KBM-7 (cell line): ENCODE measurements at places on chromosomes 2 and 18.

- DNase-seq = no peak
Observed at GRCh38 chr2:7020468-7020867, 103.3 kb downstream of the RNF144A start.

DNA sequence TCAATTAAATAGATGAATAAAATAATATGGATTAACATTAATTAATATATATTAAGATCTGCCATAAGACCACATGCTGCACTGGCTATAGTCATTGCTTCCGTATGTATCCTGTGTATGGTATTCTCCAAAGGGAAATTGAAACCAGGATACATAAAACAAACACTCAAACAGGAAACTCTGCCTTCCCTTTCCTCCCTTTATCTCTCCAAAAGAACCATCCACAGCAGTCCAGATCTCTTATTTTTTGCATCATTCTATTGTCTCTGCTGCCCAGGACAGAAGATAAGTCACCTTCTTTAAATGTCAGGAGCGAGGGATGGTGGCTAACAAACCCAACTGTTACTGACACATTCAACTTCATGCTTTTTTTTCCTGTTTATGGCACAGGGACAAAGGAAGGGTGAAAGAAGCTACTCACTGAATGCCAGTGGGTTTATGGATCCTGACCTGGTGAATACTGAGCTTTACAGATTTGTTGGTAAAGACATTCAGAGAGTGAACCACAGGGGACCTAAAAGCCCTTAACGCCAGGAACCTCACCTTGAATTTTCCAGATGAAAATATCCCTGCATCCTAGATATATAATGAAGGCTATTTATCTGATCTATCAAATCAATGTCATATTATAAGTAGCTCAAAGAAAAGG, 67.5 kb downstream of the CSRNP3 start:
- no peak for DNase-seq

GRCh38 chr18:10508591-10508990, 17.2 kb upstream of the NAPG start:
- no peak for DNase-seq

GRCh38 chr2:229090225-229090624, 180.9 kb downstream of the PID1 start:
- DNase-seq = no peak

DNA sequence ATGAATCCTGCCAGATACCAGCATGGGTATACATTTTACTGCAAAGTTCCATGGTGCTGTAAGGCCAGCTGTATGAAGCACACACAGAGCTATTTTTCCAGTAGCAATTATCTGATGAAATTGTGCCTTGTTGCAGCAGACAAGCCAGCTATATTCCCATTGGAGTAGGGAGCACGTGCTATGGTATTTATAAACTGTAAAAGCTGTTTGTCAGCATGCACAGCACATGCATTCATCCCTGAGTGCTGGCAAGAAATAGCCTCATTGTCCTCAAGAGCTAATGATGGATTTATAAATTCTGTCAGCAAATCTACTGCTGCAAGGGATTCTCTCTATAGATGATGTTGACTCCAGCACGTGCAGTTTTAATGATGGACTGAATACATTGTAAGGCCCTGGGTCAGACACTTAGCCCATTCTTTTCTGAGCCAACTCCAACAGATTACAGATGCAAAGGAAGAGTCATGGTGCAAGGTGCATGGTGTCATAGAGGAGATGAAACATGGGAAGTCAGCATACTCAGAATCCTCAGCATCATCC, 61.7 kb downstream of the KCNS3 start:
- no peak for DNase-seq

DNA sequence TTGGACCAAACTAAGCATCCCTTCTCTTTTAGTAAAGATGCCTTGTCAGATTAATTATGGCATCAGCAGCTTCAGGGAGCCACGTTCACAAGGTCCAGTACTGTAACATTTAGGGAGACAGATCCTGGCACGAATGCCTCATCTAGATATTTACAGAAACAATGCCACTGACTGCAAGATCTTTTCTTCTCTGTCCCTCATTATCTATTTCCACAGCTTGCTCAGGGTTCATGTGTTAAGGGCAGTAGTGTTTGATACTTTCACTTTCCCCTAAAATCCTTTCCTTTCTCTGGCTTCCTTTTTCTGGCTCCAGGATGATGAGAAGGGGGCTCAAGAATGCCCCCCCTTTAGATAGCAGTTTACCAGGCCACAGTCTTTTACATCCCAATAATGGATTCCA, 393.9 kb downstream of the BCL11A start:
- no peak for DNase-seq

- DNase-seq = no peak
Observed at GRCh38 chr2:42457011-42457410, 36.8 kb downstream of the KCNG3 start.
